ENCODE measurements at places on chromosomes 16 and 17.
A peak's percentile ranks its signal among the peaks of the same experiment; 100 is the strongest.

- no peak for DNase-seq
Observed at GRCh38 chr17:47605011-47605410, 44.7 kb upstream of the KPNB1 start.

GRCh38 chr17:77429369-77429968 is 288.7 kb downstream of the SEC14L1 start:
- peak; percentile 25 for DNase-seq

- no peak for DNase-seq
Observed at GRCh38 chr16:55653106-55653505, 2.7 kb upstream of the SLC6A2 start.

DNA sequence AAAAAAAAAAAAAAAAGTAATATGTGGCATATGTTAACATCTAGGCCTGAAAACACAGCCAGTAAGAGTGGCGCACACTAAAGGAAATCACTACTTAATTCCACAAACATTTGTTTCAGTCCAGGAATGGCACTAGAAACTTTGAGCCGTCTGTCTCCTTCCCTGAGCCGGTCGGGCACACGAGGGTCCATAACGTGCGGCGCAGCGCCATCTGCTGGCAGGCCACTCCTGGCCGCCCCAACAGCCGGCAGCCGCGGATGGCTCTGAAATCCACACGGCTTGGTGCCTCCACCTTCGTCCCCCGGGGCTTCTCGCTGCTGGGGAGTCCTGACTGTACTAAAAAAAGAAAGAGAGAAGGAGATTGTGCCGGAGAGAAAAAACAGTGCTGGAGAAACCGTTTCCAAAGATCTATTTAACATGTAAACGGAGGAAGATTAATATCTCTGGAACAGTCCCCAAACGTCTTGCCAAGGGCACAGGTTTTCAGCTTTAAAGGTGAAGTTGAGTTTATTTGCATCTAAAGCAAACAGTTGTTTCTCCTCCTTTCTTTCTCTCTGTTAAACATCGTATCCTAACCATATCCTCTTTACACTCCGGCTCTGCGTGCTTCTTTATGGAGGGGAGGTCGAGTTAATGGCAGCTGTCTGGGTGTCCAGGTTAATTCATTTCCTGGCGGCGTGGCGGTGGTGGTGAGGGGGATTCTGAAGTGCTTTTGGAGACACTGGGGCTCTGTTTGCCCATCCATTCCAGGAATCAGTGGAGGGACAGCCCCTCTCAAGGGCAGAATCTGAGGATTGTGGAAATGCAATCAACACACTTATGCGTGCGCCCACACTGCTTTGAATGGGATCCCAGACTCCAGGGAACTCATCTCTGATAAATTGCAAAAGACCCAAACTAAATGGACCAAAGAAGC is 611.3 kb upstream of the SALL1 start:
- peak; percentile 83 for DNase-seq

- no peak for DNase-seq
Observed at GRCh38 chr16:72415379-72415778, 243.4 kb upstream of the PMFBP1 start.

DNA sequence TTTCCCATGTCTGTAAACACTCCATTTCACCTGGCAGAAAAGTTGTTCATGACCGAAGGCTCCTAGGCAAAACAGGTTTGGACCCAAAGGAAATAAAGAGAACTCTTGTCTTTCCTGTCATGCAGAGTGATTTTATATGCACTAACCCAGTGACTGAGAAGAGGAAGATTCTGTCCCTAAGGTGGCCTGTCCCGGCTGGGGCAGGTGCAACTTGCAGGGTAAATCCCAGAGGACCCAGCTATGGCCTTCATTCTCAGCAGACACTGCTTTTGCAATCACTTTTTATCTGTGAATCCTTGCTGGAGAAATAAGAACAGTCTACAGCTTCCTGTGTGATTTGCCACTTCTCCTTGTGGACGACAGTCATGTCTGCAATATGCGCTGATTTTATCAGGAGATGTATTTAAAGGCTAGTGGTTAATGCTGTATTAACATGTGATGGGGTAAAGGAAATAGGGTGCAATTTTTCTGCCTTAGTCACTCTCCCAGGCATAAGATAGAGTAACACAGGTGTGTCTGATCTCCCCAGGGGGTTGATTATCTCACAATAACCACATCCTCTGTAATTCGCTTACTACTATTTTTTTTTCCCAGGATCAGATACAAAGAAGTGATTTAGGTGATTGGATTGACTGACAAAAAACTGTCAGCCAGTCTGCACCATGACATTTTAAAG is 696.8 kb upstream of the SOX9 start:
- DNase-seq: no peak

DNA sequence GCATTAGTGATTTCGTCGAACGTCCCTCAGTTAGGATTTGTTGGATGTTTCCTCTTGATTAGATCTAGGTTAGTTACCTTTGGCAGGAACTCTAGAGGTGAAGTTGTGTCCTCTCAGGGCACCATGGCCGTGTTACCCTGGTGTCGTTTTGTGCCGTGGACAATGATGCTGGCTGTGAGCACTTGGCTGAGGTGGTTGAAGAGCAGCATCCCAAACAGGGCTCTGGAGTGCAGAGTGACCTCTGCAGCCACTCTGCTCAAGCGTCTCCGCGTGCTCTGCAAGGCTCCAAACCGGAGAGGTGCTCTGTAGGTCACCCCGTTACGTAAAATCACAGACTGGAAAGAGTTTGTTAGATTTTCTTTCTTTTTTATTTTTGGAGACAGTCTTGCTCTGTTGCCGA is 33.0 kb downstream of the FOXK2 start:
- no peak for DNase-seq

- no peak for DNase-seq
Observed at GRCh38 chr16:47387026-47387734, 73.7 kb downstream of the ITFG1 start.

- no peak for DNase-seq
Observed at GRCh38 chr16:87133112-87133850, 183.9 kb downstream of the C16orf95 start.

DNA sequence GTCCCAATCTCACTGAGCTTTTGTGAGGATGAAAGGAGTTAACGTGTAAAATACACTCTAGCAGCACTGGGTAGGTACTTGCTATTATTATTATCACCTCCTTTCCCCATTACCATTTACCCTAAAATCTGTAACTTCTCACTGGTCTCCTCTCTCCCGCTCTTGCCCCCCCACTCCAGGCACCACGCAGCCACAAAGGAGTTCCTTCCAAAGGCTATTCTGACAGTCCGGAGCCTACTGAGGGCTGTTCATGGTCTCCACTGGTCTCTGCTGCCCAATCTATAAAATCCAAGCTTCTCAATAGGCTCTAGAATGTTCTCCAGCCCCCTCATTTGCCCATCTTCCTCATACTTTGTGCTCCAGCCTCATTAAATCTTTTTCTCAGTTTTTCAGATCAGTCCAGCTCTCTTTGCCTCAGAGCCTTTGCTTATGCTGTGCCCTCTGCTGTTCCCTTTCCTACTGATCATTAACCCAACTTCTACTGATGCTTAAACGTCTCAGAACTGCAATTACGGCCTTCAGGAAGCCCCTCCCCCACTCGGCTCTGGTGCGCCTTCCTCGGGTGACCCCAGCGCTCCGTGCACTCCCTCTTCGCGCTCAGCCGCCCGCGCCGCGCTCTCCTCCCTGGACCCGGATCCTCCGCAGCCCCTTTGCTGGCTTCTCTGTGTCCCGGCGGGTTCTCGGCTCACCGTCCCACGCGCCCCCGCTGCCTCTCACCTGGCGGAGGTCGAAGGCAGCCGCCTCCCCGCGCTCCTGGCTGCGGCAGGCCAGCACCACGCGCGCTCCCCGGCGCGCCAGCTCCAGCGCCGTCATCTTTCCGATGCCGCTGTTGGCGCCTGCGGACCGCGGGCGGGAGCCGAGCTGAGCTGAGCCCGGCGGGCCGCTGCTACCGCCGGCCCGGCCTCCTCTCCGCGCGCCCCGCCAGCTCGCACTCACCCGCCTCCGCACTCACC is 737 bp downstream of the DHRS13 start:
- peak; percentile 72 for DNase-seq

DNA sequence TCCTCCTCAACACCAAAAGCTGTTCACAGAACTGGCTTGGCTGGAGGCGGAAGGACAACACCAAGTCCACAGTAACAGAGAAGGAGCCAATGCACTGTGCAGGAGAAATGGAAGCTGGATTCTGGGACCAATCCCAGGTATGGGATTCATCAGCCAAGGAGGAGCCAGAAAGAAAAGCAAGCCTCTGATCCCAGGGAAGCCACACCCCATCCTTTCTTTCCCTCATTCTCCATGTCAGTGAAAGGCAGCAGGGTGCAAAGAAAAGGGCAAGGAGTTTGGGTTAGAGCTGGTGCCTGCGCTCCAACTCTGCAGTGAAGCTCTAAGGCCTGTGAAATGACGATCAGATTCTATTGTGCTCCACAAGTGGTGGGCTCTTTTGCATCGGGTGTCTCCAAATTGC is 11.0 kb downstream of the DCAKD start:
- DNase-seq: no peak

GRCh38 chr16:66874079-66874775 is 6.1 kb upstream of the PDP2 start:
- DNase-seq: peak; percentile 41

- no peak for DNase-seq
Observed at GRCh38 chr16:25931473-25932035, 239.8 kb downstream of the HS3ST4 start.

GRCh38 chr16:50889276-50889675 is 147.4 kb downstream of the CYLD start:
- no peak for DNase-seq

- DNase-seq: no peak
Observed at GRCh38 chr17:1920948-1921351, 91.1 kb downstream of the RPA1 start.

GRCh38 chr17:51228161-51228560 is 31.7 kb downstream of the MBTD1 start:
- no peak for DNase-seq

DNA sequence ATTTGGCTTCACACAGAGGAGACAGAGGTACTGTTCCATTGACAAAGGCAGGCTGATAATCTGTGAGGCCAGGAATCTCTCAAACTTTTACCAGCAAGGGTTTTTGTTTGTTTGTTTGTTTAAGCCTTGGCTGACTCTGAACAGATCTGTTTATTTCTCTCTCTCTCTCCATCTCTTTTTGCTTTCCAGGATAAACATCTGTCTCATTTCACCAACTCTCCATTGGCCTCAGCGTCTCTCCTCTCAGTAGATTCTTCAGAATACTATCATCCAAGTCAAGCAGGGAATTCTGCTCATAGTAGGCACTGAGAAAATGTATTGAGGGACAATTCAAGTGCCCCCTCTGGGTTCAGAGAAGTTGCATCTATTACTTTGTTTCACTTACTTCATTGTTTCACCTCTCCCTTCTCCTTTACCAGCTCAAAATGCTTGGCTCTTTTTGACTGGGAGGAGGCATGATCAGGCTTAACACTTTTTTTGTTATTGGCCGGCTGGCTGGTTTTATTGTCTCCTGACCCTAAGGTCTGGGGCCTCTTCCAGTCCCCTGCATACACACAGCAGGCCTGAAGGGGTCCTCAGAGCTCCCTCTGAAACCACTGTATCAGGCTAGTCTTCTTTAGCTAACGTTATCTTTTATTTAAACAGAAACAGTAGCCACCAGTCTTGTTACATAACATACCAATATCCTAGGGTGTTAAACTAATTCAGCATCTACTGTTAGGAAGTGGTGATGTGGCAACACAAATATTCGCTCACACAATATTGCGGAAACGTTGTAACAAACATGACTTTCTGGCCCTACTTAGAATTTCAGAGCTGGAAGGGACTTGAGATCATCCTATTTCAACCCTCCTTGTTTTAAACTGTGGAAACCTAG is 2.0 kb upstream of the YPEL2 start:
- DNase-seq: peak; percentile 56

- no peak for DNase-seq
Observed at GRCh38 chr16:5751216-5751615, 653.6 kb upstream of the EEF2KMT start.

GRCh38 chr16:15765880-15766279 is 90.9 kb downstream of the MYH11 start:
- DNase-seq: peak; percentile 34

DNA sequence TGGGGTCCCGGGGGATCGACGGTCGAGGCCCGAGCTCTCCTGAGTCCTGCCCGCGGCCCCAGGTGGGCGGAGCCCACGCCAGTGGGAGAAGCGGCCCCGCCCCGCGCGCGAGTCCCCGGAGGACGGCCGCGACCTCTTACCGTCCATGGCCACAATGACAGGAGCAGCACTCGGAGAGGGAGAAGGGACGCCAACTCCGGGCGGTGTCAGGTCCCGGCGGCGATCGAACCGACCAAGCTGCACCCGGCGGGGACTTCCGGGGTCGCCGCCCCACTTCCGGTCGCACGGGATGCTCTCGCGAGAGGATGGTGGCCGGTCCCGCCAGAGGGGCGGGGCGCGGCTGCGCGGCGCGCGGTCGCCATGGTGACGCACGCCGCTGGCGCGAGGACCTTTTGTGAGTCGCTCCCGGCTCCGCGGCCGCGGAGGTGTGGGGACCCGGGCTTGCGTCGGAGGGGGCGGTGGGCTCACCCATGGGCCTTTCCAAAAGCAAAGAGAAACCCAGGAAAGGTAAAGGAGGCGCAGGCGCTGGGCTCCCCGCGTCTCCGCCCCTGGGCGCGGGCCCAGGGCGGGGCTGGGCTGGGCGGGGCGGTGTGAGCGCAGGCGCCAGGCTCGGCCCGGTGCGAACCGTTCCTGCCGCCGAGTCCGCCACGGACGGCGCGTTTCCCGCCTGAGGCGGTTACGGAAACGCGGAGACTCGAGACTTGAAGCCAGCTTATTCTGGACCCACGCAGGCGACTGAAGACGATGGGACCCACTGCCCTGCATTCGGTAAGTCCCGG is at the start of the genes CHMP1A and SPATA33:
TSS of gene CHMP1A (minus strand) at position 267 of the 779 bp plus-strand sequence. CDS start at position 147, 120 bp downstream.
TSS of gene SPATA33 (plus strand) at position 395 of the 779 bp plus-strand sequence. CDS start at position 471, 76 bp downstream.
- DNase-seq: peak; percentile 94

DNA sequence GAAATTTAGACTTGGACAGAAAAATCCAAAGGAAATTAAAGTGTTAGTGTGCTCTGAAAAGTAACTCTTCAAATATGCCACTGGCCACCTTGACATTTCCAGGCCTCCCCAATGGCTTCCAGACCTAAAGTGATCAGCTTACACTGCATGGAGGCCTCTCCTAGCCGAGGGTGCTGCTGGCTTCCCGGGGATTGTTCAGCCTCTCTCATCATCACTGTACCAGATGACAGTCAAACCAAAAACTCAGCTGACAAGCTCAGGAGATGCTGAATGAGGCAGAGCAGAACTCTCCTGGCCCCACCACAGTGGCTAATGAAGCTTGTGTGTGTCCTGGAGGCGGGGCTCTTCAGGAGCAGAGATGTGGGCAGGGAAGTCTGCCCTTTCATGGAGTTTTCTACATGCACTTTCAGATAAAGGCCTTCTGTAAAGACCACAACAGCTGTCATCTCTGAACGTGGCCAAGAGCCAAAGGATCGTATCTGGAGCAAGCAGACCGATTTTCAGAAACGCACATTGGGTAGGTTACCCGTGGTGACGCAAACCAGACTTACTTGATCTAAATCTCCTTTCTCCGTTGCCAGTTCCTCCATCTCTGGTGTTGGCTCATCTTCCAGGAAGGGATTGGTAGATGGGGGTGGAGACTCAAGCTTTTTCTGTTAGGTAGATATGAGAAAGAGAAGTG is 113.3 kb downstream of the VPS53 start:
- DNase-seq: no peak

GRCh38 chr17:31294231-31294630 is 2.8 kb downstream of the OMG start:
- DNase-seq: no peak

GRCh38 chr16:20880867-20881502 is 19.2 kb downstream of the DCUN1D3 start:
- no peak for DNase-seq

Data from stimulated activated CD8-positive, alpha-beta memory T cell treated with anti-CD3 and anti-CD28 coated beads, Interleukin-4, amount 100 ng/mL, for 48 hours (primary cell).